ENCODE measurements at places on chromosomes 3 and 15. TPM values are rescaled to one million over a fixed set of nuclear protein-coding genes. Genes with fewer than 3 reads are reported as not detected.

PCSK6 gene
- total RNA-seq: 1.0 TPM

POLR2M gene
- 595 TPM for total RNA-seq

FETUB gene
- total RNA-seq: not detected

SPTSSB gene
- total RNA-seq: not detected

NRROS gene
- total RNA-seq: under 0.01 TPM

NDUFB5 gene
- total RNA-seq: 120 TPM

GOLGA6B gene
- not detected for total RNA-seq

SLC27A2 gene
- 0.66 TPM for total RNA-seq

GTPBP8 gene
- 31.4 TPM for total RNA-seq

BMF gene
- total RNA-seq: 9.5 TPM

CFAP161 gene
- total RNA-seq: 0.17 TPM

RPL15 gene
- total RNA-seq: 3,172 TPM

GRAMD2A gene
- total RNA-seq: 0.77 TPM

ACOX2 gene
- 20.5 TPM for total RNA-seq

COL6A5 gene
- total RNA-seq: under 0.01 TPM

AKAP13 gene
- 68.4 TPM for total RNA-seq

ISLR gene
- total RNA-seq: 14.0 TPM

FBLN2 gene
- 138 TPM for total RNA-seq

CD200R1 gene
- total RNA-seq: not detected

EEF1AKMT4 gene
- 2.3 TPM for total RNA-seq

GABRG3 gene
- not detected for total RNA-seq

DTWD1 gene
- total RNA-seq: 156 TPM

OSBPL10 gene
- total RNA-seq: 7.1 TPM

SMCO1 gene
- not detected for total RNA-seq

SEMA3F gene
- total RNA-seq: 9.7 TPM

TPRG1 gene
- total RNA-seq: 0.99 TPM

RAD51 gene
- total RNA-seq: 0.77 TPM

OR5K1 gene
- total RNA-seq: not detected

GPR62 gene
- total RNA-seq: under 0.01 TPM

DYNLT2B gene
- 9.1 TPM for total RNA-seq

SPRED1 gene
- total RNA-seq: 39.0 TPM

EFCC1 gene
- total RNA-seq: not detected

PCOLCE2 gene
- total RNA-seq: 6.7 TPM

TAMM41 gene
- total RNA-seq: 5.6 TPM

EIF2A gene
- 128 TPM for total RNA-seq

SLC38A3 gene
- total RNA-seq: not detected
